GM23338 (cell line): ENCODE measurements at places on chromosomes 16 and 17. TPM values are rescaled to one million over a fixed set of nuclear protein-coding genes. Genes with fewer than 3 reads are reported as not detected.

FOXC2 gene
- total RNA-seq = not detected in 2 replicates

DNA sequence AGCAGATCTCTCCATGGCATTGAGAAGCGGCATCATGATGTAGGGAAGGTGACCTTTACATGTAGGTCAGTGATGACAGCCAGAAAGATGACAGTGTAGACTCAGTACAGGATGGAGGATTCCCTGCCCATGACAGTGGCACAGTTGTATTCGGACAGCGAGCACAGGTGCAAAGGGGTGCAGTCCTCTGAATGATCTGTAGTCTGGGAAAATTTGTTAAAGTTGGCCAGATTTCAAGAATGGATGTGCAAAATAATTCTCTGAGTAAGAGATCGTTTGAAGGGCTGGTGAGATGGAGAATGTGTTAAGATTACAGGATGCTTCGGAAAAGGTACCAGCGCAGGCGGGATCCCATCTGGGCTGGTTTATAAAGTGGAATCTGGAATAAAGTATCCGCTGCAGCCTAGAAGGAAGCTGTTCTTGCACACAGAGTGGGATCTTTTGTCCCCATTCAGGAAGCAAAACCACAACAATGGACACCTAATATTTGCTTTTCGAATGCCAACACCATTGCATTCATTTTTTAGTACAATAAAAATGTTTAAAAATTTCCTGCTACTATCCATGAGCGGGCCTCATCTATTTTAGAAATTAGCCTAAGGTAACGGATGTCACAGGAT lies 101.2 kb downstream of the RPTOR start:
- H3K36me3 ChIP-seq = no peaks in the 10 kb centered on the region; the same call in 1 of the 2 replicates
- peaks cover 17% of the 10 kb centered on the region; the same call in 1 of the 2 replicates for H3K4me1 ChIP-seq
- H3K27me3 ChIP-seq = no peaks in the 10 kb centered on the region

- H3K4me1 ChIP-seq = peaks cover 9% of the 10 kb centered on the region; the same call in 1 of the 2 replicates
- H3K27me3 ChIP-seq = no peaks in the 10 kb centered on the region
- H3K4me3 ChIP-seq = peak overlapping the region; percentile 64
- H3K27ac ChIP-seq = no peak overlapping the region
- no peak for DNase-seq
Observed at GRCh38 chr16:28846933-28847273, 755 bp upstream of the TUFM start.

DNA sequence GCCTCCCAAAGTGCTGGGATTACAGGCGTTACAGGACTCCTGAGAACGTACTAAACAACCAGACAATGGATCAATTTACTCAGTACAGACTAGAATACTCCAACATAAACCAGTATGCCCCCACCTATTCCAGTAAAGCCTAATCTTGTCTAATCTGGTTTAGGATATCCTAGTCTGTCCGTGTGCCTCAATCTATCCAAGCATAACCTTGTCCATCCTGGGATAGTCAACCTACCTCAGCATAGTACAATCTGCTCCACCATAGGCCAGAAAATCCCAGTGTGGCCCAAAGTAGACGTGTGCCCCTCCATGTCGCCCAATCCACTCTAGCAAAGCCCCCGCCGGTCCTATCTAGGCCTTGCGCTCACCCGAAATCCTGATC lies 625 bp downstream of the DVL2 start:
- peak overlapping the region; percentile 97 for H3K4me3 ChIP-seq
- H3K27ac ChIP-seq = peak overlapping the region; percentile 85
- peaks cover 11% of the 10 kb centered on the region for H3K36me3 ChIP-seq

DNA sequence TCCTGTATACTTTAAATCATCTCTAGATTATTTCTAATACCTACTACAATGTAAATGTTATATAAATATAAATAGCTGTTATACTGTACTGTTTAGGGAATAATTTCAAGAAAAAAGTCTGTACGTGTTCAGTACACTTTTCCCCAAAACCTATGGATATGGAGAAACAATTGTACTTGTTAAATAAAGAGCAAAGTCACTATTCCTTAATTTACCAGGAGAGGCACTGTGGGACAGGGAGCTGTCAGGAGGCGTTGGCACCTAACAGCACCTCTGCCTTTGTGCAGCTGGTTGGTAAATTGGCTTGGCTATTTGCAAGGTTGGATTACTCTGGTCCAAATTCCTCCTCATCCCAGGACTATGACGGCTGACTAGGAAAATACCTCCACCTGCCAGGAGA lies 28.0 kb downstream of the CRHR1 start:
- H3K36me3 ChIP-seq = no peaks in the 10 kb centered on the region
- no peak overlapping the region for H3K27ac ChIP-seq
- peak; percentile 68 for DNase-seq
- H3K4me1 ChIP-seq = no peaks in the 10 kb centered on the region

DNA sequence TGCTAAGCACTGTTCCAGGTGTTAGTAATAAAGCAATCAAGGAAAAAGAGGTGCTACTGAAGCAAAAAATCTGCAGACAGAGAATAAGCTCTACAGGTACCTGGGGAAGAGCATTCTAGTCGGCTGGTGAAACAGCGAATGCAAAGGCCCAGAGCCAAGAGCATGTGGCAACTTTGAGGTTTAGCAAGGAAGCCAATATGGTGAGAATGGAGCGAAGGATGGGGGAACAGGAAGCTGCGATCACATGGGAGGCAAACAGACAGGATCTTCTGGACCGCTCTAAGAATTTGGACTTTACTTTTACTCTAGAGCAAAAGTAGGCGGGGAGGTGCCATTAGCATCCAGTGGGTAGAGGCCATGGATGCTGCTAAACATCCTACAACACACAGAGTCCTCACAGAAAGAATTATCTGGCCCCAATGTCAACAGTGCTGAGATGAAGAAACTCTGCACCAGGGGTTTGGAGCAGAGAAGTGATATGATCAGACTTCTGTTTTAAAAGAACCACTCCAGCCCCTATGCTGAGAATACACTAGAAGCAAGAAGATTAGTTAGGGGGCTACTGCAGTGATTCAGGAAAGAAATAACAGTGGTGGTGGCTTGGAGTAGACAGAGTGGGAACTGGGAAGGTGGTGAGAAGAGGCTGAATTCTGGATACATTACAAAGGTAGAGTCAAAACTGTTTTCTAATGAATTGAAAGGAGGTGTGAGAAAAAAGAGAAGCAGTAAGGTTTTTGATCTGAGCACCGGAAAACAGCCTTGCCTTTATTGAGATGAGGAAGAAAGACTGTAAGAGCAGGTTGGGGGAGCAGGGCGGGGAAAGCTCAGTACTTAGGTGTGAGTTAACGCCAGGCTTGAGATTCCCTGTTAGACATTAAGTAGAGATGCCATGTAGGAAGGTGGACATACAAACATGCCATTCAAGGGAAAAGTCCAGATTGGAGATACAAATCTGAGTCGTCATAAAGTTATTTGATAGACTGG lies 11.0 kb downstream of the EFTUD2 start:
- no peak for DNase-seq
- H3K4me3 ChIP-seq = no peak overlapping the region
- no peak overlapping the region for H3K27ac ChIP-seq
- H3K27me3 ChIP-seq = no peaks in the 10 kb centered on the region
- peaks cover 27% of the 10 kb centered on the region for H3K36me3 ChIP-seq
- no peaks in the 10 kb centered on the region for H3K4me1 ChIP-seq

DNA sequence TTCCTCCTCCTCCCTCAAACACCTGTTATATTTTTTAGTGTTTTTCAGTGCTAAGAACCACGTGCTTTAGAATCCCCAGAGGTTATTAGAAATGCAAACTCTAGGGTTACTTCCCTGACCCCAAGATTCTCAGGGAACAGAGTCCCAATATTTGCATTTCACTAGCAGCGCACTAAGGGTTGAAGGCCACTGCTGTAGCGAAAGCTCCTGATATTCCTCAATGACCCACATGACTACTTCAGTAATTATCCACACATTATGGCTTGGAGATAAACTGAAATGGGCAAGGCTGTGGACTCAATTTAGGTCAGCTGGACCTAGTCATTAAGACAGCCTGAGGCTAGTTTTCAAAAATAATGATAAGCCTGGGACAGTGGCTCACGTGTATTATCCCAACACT lies 78.5 kb upstream of the BCAR1 start:
- no peaks in the 10 kb centered on the region for H3K4me1 ChIP-seq
- peak overlapping the region; percentile 53; the same call in 1 of the 2 replicates for H3K27ac ChIP-seq
- DNase-seq = no peak

SKAP1 gene
- total RNA-seq = not detected in 2 replicates

GRCh38 chr17:44424828-44425461 lies 35.5 kb upstream of the ITGA2B start:
- H3K27ac ChIP-seq = no peak overlapping the region
- H3K36me3 ChIP-seq = 0 out of 2 replicates have a peak, but pooled peaks cover 11% of the 10 kb centered on the region
- H3K4me3 ChIP-seq = no peak overlapping the region
- DNase-seq = peak; percentile 30
- no peaks in the 10 kb centered on the region for H3K27me3 ChIP-seq

DNA sequence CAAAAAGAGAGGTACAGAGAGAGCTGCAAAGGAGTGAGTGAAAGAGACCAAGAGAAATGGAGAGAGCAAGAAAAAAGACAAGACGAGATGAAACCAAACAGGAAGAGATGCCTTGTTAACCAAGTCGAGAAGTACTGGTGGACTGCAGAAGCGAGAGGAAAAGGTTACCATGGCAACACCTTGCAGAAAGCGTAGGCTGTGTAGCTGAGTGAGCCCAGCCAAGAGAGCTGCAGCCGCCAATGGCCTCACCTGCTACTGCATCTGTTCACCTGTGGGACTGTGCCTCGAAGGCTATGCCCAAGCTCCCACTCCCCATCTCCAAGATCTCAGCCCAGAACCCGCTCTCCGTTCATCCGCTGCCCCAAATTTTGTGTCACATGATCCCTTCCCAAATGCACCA lies 161.3 kb downstream of the SLC39A11 start:
- no peaks in the 10 kb centered on the region for H3K27me3 ChIP-seq
- H3K27ac ChIP-seq = no peak overlapping the region
- H3K4me3 ChIP-seq = no peak overlapping the region
- no peaks in the 10 kb centered on the region for H3K36me3 ChIP-seq

- H3K36me3 ChIP-seq = no peaks in the 10 kb centered on the region
- peaks cover 18% of the 10 kb centered on the region for H3K4me1 ChIP-seq
- H3K27me3 ChIP-seq = no peaks in the 10 kb centered on the region
- H3K4me3 ChIP-seq = no peak overlapping the region
Observed at GRCh38 chr17:2380950-2381649, 19.8 kb downstream of the MNT start.

HBA2 gene
- 1.9 TPM in 1 of 2 replicates, not detected in the other for total RNA-seq

DNA sequence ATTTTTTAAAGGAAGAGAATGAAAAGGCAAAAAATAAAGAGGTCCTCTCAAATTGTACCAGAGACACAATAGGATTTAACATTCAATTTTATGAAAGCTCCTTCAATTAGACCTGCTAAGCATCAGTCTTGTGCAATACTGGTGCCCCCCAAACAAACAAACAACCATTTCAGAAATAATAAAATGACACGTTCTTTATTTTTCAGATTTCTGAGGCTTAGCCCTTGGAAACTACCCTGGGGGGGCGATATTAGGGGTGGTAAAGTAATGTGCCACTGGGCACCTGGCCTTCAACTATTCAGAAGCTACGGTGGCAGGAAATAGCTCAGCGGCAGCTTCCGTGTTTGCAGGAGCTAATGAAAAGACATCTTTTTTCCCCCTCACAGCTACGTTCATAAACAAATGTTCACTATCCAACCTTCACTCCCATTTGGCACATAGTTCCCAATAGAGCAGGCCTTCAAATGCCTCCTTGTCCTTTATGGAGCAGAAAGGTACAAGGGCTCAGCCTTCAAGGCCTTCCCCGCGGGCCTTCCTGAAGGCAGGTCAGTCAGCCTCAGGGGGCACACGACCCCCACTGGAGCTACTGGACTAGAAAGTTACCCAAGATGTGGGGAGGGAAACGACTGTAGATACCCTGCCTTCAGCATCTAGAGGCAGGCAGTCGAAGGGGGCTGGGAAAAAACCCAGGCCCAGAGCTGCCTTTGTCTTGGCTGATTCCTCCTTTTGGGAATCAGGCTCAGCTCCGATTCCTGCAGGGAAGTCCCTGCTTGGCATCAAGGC lies 44.1 kb downstream of the TBX4 start:
- H3K4me3 ChIP-seq = no peak overlapping the region
- no peaks in the 10 kb centered on the region for H3K36me3 ChIP-seq
- no peaks in the 10 kb centered on the region for H3K4me1 ChIP-seq
- DNase-seq = no peak
- no peak overlapping the region for H3K27ac ChIP-seq

TEKT5 gene
- 0.19 and 0.52 TPM in 2 replicates for total RNA-seq

DNA sequence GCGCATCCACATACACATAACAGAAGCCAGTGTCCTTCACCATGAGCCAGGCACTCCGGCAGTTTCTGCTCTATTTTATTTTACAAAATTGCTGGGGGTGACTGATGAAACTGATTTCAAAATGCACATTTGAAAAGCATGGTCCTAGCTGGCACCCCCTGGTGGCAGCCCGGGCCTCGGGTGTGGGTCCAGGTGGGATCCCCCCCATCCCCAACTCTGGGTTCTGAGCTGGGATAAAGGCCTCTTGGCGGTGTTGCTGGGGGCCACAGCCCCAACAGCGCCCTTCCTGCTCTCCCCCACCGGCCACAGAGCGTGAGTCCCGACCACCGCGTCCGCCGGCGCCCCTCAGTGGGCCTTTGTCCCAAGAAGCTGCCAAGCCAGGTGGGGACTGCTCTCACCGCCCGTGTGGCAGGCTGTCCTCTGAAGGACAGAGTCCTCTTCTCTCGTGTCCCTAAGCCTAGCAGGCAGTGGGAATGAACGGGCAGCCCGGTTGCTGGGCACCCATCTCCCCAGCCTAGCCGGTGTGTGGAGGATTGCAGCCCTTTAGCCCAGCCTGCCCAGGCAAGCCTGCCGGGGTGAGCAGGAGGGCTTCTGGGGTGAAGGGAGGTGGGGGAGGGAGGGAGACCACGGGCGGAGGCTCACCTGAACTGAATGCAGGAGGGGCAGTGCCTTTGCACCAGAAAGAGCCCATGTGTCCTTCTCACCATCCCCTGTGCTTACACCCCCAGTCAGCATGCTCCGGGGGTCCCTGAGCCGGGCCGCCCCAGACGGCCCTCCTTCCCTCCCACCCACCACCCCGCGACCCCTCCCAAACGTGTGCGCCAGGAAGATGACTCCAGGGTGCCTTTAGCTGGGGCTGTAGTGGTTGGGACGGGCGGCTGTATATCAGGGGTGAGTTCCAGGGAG lies 898 bp downstream of the SNAI3 start:
- H3K4me3 ChIP-seq = peak overlapping the region; percentile 96
- no peaks in the 10 kb centered on the region; the same call in 1 of the 2 replicates for H3K36me3 ChIP-seq
- DNase-seq = peak; percentile 66
- no peak overlapping the region for H3K27ac ChIP-seq
- H3K4me1 ChIP-seq = peaks cover 9% of the 10 kb centered on the region
